Effector CD4-positive, alpha-beta T cell (primary cell): ENCODE measurements at places on chromosomes 11 and 22.

- no peak for DNase-seq
Observed at GRCh38 chr22:31044262-31044861, 36.8 kb upstream of the SMTN start.

DNA sequence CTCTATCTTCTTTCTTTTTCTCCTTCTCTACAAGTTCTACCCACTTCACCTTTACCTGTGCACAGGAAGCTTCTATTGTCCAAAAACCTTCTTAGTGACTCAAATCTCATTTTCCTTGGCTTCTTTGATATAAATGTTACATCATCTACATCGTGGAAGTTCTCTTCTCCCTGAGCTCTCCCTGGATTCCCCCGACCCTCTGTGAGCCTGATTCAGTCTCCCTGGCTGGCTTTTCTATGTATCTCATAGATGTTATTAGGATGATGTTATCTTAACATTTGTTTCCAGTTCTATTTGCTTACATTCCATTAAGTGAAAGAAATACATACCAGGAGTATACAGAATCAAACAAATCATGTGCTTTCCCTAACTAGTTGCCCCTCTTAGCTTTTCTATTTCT, 235.8 kb upstream of the PITPNB start:
- DNase-seq = no peak

DNA sequence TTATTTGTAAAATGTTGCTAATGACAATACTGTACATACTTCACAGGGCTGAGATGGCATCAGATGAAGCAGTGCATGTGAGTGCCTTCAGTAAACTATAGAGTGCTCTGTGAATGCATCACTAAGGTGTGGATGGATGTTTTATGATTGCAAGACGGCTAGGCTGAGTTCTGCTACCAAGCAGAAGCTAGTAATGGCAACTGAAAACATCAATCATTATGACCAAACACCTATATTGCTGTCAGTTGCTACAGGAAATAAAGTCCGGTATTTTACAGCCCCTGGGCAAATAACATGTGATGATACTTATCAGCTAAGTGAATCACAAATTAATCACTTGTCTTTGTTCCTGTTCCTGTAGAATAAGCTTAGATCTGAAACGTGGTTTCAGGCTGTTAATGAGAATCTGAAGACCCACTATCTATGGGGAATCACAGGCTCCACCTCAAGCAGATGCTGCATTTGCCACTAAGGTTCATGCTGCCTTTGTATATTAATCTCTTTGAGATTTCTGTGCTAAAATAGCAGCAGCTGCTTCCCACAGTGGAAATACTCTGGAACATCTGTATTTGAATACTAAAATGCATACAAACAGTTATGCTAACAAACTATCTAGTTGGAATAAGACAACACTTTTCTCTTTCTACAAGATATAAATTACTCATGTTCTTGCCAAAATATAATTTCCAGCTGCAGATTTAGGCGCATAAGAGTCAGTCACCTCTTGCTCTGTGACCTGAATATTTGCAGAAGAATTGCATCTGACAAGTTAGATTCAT, 254.0 kb upstream of the PITPNB start:
- no peak for DNase-seq

- DNase-seq = no peak
Observed at GRCh38 chr11:75944515-75944914, 129.5 kb downstream of the UVRAG start.

- peak; percentile 28 for DNase-seq
Observed at GRCh38 chr11:75524665-75525432, 892 bp downstream of the GDPD5 start.

- no peak for DNase-seq
Observed at GRCh38 chr11:35540526-35540925, 15.1 kb upstream of the PAMR1 start.

DNA sequence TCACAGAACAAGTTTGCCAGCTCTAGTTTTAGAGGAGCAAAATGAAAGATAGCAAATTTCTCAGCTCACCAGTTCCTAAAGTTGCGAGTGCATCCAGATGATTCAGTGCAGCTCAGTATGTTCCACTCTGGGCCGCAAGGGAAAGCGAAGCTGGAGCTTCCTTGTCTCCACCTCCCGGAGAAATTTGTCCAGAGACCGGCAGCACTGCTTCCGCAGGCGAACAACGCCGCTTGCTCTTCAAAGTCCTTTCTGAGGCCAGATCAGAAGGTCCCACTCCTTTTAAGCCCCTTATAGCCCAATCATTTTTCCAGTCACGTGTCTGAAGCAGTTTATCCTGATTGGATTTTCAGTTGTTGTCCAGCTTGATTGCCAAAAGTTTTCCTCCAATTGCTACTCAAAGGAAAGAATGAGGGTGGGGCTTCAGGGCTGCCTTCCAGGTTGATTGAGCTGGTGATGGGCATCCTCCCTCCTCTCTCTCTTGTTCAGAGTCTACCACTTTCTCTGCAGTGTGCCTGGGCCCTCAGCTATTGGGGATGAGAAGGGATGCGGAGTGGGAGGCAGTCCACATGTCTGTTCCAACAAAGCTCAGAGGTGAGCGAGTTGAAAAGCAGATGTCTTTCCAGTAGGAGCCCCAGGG, at the start of gene ZNF280A:
ZNF280A (minus strand) TSS at position 251 of the 637 bp plus-strand sequence. CDS start 4,640 bp downstream, outside the sequence.
- DNase-seq = no peak

DNA sequence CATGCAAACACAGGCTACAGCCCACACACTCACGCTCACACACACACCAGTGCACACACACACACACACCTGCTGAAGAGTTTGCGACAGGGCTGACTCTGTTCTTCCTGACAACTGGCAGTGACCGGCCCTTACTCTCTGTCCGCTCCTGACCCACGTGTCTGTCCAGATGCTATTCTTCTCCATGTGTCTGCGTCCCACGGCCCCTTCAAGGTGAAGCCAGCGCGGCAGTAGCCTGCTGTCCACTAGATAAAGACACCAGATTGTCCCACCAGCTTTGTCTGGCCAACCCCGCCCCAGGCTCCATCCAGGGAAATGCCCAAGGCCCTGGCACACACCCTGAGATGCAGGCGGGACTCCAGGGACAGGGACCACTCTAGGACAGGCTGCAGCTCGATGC, 713.9 kb downstream of the BRD1 start:
- no peak for DNase-seq

- DNase-seq = no peak
Observed at GRCh38 chr11:33187998-33188722, 26.9 kb upstream of the CSTF3 start.

DNA sequence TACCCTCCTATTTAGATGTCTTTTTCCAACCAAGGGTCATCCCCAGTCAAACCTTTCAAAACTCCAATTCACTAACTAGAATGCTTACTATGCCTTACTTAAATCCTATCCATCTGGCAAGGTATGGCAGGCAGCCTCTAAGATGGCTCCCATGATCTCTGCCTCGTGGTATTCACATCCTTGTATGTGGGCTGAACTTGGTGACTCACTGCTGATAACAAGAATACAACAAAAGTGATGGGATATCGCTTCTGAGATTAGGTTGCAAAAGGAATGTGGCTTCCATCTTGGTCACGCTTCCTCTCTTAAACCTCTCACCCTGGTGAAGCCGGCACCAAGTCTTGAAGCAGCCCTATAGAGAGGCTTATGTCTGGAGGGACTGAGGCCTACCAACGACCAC, 29.6 kb upstream of the UPB1 start:
- no peak for DNase-seq

- no peak for DNase-seq
Observed at GRCh38 chr11:78684377-78684776, 109.7 kb upstream of the NARS2 start.

DNA sequence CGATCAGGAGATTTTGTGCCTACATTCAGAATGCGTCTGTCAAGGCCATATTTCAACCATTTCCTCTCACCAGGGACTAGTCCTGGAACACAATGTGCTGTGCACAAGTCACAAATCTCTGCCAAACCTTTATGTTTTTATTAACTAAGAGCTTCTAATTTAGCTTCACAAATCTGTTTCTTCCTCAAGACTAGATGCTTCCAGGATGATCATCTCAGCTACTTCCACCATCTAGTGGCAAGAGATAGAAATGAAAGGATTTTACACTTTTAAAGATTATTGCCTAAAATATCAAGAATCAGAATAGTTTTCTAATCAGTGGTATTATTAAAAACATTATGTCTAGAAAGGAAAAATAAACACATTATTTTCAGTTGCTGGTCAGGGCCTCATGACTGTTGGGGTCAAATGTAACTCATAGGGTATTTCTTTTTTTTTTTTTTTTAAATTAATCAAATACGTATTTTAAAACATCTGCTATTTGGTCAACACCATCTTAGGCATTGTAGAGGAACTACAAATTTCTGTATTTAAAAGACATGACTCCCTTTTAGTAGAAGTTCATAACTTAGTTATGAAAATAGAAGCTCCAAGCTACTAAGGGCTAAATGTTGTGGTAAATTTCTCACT, 1102.6 kb downstream of the DLG2 start:
- DNase-seq = no peak

DNA sequence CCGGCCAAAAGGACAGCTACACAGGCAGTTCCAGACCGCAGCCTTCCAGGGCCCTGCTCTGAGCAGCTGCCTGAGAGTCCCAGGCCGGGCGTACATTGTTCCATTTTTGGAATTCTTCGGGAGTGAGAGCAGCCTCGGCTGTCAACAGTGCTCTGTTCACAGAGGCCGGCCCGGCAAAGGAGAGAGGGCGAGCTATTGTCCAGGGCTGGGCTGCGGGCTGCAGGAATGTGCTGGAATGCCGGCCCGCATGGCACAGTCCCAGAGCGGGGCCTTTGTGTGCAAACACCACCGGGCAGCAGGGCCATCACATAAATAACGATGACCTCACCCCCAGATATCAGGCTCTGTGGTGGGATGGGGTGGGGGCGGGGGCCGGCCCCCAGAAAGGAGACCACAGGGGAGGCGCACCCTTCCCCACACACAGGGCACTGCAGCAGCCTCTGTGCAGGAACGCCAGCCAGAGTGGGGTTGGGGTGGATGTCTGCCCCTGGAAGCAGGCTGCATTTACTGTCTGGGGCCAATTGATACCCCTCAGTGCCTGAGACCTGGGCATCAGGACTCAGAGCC, 15.8 kb downstream of the LINC01488 start:
- DNase-seq = no peak

DNA sequence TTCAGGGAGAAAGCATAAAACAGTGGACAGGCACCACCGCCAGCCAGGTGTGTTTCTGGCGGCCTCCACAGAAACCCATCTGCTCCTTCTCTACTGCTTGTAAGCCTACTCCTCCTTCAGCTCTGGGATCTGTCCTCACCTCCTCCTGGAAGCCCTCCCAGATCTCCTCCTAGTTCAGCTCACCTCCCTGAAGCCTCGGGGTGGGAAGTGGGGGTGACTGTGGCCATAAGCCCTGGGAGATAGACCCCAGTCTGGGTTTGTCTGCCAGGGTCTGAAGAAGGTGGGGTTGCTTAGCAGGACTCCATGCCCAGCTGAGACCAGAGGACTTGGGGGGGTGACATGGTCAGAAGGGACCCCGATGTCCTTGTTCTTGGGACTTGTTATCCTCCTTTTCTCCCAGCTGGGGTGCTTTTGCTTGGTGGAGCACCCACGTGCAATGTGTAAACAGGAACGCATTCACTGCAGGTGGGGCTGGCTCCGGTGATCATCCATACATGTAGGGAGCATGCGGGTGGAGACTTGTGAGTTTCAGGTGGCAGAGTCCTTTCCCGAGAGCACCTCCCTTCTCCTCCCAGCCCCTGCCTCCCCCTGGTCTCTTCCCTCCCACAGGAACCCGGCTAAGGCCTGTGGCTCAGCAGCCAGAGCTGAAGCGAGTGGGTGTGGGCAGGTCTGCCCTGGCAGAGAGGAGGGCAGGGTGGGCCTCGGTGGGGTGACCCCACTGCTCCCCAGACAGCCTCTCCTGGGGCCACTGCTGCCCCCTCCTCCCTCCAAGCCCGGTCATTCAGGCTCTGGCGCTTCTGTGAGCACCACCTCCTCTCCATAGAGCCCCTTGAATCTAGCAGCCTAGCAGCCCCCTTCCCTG, 25.9 kb downstream of the MRGPRG start:
- DNase-seq = no peak

GRCh38 chr22:49965091-49966040, 4.8 kb downstream of the PIM3 start:
- peak; percentile 11 for DNase-seq
